NCI-H2171 (cell line): ENCODE measurements at places on chromosomes 12 and 14.

DNA sequence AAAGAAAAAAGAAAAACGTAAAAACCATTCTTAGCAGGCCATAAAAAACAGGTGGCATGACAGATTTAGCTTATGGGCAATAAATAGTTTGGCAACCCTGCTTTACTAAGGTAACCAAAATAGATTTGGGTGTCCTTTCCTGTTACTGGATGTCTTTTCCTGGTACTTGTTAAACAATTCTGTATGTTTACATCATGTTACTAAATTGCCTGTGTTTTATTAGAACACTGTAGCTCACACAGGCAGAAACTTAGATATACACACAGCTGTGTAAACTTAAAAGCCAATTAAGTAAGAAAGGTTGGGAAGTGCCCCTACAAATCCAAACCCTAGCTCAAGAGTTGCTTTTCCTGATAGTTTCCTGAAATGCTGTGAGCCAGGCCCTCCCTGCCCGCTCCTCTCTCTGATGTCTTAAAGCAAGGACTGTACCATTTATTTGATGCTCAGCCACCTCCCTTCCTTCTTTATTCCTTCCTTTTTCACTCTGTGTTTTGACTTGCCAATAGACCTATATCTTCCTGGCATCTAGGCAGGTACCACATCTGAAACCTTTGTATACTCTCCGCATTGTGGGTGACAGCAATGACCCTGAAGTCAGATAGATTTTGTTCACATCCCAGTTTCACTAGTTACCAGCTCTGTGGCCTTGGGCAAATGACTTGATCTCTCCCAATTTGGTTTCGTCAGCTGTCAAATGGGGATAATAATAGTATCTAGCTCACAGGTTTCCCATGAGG lies 3.7 kb upstream of the CAMKK2 start:
- DNase-seq, result no peak

DNA sequence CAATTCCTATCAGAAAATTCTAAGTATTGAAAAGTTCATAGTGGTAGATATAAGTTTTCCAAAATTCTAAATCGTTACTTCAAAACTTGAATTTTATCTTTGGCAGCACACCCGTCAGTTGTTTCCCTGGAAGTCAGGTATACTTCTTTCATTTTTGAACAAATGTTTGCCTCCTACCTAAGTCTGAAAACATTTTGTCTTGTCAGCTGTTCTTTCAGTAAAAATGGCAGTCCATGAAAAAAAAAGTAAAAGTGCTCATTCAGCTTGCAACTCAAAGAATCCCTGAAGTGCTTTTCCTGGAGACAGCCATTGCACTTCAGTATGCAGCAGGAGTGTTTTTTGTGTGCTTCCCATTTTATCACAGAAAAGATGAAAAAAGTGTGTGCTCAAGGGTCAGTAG lies 130.1 kb upstream of the NEDD1 start:
- DNase-seq, result no peak

GRCh38 chr12:19411234-19412204 lies 27.8 kb upstream of the AEBP2 start:
- no peak for DNase-seq

DNA sequence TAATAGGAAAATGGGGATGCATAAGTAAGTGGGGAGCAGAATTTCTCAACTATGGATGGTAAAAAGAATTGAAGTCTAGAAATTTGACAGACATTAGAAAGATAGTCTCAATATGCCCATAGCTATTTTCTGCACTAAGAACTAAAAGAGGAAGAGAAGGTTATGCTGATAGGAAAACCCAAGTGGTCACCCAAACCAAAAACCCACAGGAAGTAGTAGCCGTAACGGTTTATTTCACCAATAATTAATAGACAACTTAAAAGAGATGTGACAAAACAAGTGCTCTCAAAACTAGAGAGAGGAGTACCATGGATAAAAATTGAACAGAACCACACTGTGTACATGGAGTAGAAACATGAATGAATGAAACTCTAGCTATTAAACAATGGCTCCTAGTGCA lies 295.4 kb downstream of the FSCB start:
- DNase-seq, result no peak
